Right atrium auricular region (tissue), 2 donors: ENCODE measurements at places on chromosomes 11 and 22.

GRCh38 chr22:31637891-31638618, 24.0 kb downstream of the PISD start:
- no peaks in the 10 kb centered on the region for H3K4me1 ChIP-seq
- no peaks in the 10 kb centered on the region for H3K27me3 ChIP-seq
- no peaks in the 10 kb centered on the region for H3K36me3 ChIP-seq
- no peak for DNase-seq

DNA sequence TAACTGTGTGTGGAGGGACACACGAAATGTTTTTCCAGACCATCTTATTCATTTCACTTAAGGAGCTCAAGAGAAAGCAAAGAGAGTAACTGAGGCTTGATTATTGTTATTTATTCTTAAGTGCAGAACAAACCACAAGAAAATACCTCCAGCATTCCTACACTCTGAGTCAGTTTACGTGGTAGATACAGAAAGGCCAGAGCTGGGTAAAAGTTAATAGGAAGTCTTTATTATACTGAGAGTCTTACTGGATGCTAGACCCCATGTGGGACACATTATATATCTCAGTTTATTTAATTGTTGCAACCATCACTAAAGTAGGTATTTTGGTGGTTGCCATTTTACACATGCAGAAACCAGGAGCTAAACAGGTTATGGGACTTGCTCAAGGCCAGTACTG, 261.4 kb upstream of the POU2AF2 start:
- H3K36me3 ChIP-seq = no peaks in the 10 kb centered on the region
- no peaks in the 10 kb centered on the region for H3K4me1 ChIP-seq
- no peak for DNase-seq
- H3K27me3 ChIP-seq = no peaks in the 10 kb centered on the region

GRCh38 chr11:30314625-30315024, 8.3 kb upstream of the ARL14EP start:
- no peaks in the 10 kb centered on the region for H3K36me3 ChIP-seq
- H3K4me3 ChIP-seq = no peak overlapping the region
- no peak for DNase-seq
- no peaks in the 10 kb centered on the region for H3K27me3 ChIP-seq

DNA sequence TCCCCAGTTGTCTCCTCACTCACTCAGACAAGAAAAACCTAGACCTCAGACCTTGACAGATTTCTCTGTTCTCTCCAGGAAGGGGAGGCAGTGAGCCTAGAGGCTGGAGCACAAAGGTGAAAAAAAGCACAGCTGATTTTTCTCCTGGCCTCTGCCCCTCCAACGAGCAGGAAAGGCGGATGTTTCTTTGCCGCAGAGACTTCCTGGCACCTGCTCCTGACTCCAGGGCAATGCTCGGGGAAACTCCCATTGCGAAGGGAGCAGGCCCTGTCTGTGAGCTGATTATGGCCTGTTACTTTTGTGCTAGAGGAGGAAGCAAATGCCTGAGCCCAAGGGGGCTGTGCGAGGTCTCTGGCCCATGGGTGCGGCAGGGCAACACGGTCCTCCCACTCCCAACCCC, 25.4 kb downstream of the MS4A10 start:
- H3K27ac ChIP-seq = no peak overlapping the region
- no peak for DNase-seq
- H3K36me3 ChIP-seq = no peaks in the 10 kb centered on the region
- H3K4me3 ChIP-seq = no peak overlapping the region
- H3K4me1 ChIP-seq = no peaks in the 10 kb centered on the region
- H3K27me3 ChIP-seq = no peaks in the 10 kb centered on the region

GRCh38 chr11:45247433-45247832, 38.7 kb downstream of the SYT13 start:
- no peaks in the 10 kb centered on the region for H3K36me3 ChIP-seq
- DNase-seq = no peak
- no peak overlapping the region for H3K4me3 ChIP-seq

DNA sequence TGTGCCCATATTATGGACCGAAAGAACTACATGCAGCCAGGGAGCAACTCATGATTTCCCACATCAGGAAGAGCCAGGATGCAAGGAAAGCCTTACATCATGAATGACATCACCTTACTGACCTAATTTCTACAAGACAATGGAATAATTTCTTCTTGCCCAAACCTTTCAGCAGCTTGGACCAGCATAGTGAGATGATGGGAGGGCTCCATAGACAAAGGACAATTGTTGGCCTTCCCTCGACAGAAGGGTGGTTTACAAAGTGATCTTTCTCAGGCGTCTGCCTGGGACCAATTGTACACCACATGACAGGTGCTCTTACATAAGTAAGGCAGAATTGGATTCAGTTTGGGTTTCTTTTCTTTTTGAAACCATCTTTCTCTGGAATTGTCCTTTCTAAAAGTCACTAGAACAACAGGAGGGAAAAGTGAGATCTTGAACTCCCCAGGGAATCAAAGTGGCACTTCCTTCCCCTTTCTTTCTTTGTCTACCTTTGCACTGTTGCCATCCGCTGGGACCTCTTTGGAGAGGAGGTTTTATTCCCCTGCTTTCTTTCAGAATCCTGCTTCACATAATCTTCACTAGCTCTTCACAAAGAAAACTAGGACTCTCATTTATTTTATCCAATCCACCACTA, 51.7 kb upstream of the PAK1 start:
- H3K27ac ChIP-seq = no peak overlapping the region
- no peaks in the 10 kb centered on the region for H3K36me3 ChIP-seq
- no peaks in the 10 kb centered on the region for H3K4me1 ChIP-seq
- no peak overlapping the region for H3K4me3 ChIP-seq

GRCh38 chr11:13052130-13052571, 43.0 kb downstream of the RASSF10 start:
- H3K27ac ChIP-seq = no peak overlapping the region
- H3K4me3 ChIP-seq = no peak overlapping the region
- H3K4me1 ChIP-seq = no peaks in the 10 kb centered on the region
- H3K27me3 ChIP-seq = no peaks in the 10 kb centered on the region

DNA sequence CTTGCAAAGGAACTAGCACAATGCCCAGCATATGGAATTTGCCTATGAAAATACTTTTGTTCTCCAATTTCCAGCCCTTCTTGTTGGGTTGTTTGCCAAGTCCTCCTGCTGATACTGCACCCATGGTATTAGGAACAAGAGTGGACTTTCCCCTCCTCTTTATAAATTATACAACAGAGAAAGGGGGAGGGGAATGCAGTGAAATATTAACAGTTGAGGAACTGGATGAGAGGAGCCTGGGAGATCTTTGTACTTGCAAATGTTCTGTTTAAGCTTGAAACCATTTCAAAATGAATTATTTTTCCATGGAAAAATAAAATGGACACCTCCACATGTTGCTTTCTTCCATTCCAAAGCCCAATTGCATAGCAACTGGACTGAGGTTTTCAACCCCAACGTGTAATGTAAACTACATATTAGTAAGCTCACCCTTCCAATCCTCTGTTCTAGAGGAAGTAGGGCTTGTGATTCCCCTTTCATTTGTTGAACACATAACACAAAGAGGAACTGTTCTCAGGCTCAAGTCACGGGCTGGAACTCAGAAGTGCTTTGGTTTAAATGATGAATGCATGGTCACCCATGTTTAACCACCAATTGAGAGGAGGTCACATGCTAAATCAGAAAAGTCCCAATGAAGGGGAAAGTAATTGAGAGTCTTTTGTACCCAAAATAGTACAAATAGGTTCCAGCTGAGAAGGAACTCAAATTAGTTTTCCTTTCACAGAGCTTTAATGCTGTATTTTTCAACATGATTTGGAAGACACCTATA, 66.2 kb upstream of the ZC3H12C start:
- no peaks in the 10 kb centered on the region for H3K36me3 ChIP-seq
- H3K27ac ChIP-seq = no peak overlapping the region
- H3K27me3 ChIP-seq = no peaks in the 10 kb centered on the region
- no peak for DNase-seq
- H3K4me3 ChIP-seq = no peak overlapping the region
- H3K4me1 ChIP-seq = no peaks in the 10 kb centered on the region

- peaks cover 37% of the 10 kb centered on the region for H3K4me1 ChIP-seq
- H3K4me3 ChIP-seq = no peak overlapping the region
- DNase-seq = peak; percentile 71
- H3K27me3 ChIP-seq = no peaks in the 10 kb centered on the region
- H3K36me3 ChIP-seq = peaks cover 3% of the 10 kb centered on the region
These were observed 9.5 kb downstream of the DCHS1 start for GRCh38 chr11:6646071-6646470.

DNA sequence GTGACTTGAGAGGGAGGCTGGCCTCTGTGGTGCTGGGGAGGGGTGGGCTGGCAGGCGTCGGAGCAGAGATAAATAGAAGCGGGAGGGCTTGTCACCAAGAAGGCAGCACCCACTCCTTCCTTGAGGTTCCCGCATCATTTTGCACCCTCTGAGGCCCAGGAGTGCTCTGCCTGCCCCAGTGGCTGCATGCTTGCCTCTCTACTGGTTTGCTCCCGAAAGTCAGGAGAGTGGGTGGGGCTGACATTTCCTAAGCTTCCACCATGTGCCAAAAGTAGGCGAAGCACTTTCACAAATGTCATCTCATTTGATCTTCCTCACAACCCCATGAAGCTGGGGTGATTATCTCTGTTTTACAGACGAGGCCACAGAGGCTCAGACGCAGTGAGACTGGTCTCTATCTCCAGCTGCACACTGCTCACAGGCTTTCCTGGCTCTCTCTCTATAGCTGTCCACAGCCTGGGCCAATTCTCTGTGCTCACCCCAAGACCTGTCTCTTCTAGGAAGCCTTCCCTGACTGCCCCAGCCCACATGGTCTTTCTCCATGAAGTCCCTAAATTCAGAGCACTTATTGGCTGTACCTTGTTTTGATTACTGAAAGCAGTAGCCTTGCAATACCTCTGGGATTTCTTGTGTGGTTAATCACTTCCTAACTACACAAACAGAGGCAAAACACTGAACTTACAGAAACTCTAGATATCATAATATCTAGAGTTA, 2.6 kb upstream of the UCP3 start:
- peaks cover 3% of the 10 kb centered on the region for H3K36me3 ChIP-seq
- H3K27me3 ChIP-seq = no peaks in the 10 kb centered on the region
- peak overlapping the region; percentile 14 for H3K27ac ChIP-seq
- no peak overlapping the region for H3K4me3 ChIP-seq
- DNase-seq = no peak

DNA sequence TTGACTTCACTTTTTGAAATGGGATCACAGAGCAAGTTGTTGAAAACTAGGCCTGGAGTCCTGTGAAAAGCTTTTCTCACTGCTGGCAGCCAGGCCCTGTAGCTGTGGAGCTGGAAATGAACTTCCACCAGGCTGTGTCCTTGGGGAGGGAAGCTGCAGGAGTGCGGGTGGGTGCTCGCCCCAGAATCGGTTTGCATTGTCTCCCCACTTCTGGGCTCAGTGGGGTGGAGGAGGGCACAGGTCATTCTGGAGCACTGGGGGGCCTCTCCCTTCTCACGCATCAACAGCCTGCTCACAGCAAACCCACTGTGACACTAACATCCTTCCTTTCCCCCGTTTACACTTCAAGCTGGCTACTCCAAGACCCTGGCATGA, 15.2 kb downstream of the GLB1L2 start:
- DNase-seq = no peak
- H3K27me3 ChIP-seq = no peaks in the 10 kb centered on the region
- H3K4me1 ChIP-seq = no peaks in the 10 kb centered on the region
- H3K4me3 ChIP-seq = no peak overlapping the region

DNA sequence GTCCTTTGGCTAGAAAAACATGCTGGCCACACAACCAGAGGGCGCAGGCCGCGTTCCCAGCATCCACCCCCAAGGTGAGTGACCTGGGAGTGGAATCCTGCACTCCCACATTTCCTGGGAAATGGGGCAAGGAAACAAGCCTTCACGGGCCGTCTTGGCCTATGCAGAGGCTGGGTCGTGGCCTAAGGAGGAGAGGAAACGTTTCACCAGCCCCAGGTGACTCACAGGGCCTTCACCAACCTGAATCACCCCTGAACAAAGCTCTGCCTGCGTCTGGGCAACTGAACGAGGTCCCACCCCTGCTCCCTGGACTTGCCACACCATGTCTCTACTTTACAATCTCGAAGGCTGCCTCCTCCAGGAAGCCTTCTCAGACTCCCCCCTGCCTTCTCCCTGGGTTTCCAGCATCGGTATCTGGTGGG, 13.2 kb downstream of the MYH9 start:
- no peak for DNase-seq
- H3K4me3 ChIP-seq = no peak overlapping the region
- no peaks in the 10 kb centered on the region for H3K27me3 ChIP-seq
- H3K27ac ChIP-seq = peak overlapping the region; percentile 87
- H3K36me3 ChIP-seq = peaks cover 29% of the 10 kb centered on the region
- H3K4me1 ChIP-seq = peaks cover 99% of the 10 kb centered on the region

GRCh38 chr11:106381895-106382294, 304.4 kb downstream of the AASDHPPT start:
- no peaks in the 10 kb centered on the region for H3K36me3 ChIP-seq
- no peaks in the 10 kb centered on the region for H3K27me3 ChIP-seq
- H3K27ac ChIP-seq = no peak overlapping the region
- DNase-seq = no peak
- no peak overlapping the region for H3K4me3 ChIP-seq
- no peaks in the 10 kb centered on the region for H3K4me1 ChIP-seq

GRCh38 chr22:46061124-46061500, 84.2 kb upstream of the WNT7B start:
- H3K27me3 ChIP-seq = no peaks in the 10 kb centered on the region
- H3K4me1 ChIP-seq = no peaks in the 10 kb centered on the region
- no peaks in the 10 kb centered on the region for H3K36me3 ChIP-seq
- peak overlapping the region; percentile 8 for H3K4me3 ChIP-seq

- H3K27me3 ChIP-seq = no peaks in the 10 kb centered on the region
- H3K4me1 ChIP-seq = no peaks in the 10 kb centered on the region
- no peak overlapping the region for H3K4me3 ChIP-seq
- H3K27ac ChIP-seq = no peak overlapping the region
- no peak for DNase-seq
These were observed 330.3 kb downstream of the C11orf87 start for GRCh38 chr11:109752212-109752825.

- no peaks in the 10 kb centered on the region for H3K36me3 ChIP-seq
- no peak for DNase-seq
- no peaks in the 10 kb centered on the region for H3K4me1 ChIP-seq
- H3K27me3 ChIP-seq = no peaks in the 10 kb centered on the region
- H3K4me3 ChIP-seq = no peak overlapping the region
- no peak overlapping the region for H3K27ac ChIP-seq
These were observed 179.9 kb upstream of the C11orf87 start for GRCh38 chr11:109241988-109242536.

DNA sequence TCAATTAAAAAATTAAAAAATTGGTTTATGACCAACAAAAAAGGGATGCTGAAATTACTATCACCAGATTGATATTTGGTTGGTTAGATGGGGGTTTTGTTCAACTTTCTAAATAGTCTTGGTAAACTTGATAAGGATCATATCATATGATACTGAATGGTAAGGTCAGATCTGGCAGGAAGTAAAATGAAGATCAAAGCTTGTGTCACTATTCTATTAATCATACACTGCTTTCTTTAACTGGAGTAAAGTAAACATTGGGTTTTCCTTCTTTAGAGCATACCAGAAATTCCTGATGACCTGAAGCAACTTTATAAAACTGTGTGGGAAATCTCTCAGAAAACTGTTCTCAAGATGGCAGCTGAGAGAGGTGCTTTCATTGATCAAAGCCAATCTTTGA, 40.2 kb downstream of the RRM1 start:
- no peaks in the 10 kb centered on the region for H3K27me3 ChIP-seq
- DNase-seq = no peak
- peaks cover 45% of the 10 kb centered on the region for H3K36me3 ChIP-seq
- H3K27ac ChIP-seq = no peak overlapping the region
